ENCODE measurements at places on chromosomes 3 and 15.

- DNase-seq: no peak
These were observed 117.9 kb downstream of the CORO2B start for GRCh38 chr15:68696414-68697363.

DNA sequence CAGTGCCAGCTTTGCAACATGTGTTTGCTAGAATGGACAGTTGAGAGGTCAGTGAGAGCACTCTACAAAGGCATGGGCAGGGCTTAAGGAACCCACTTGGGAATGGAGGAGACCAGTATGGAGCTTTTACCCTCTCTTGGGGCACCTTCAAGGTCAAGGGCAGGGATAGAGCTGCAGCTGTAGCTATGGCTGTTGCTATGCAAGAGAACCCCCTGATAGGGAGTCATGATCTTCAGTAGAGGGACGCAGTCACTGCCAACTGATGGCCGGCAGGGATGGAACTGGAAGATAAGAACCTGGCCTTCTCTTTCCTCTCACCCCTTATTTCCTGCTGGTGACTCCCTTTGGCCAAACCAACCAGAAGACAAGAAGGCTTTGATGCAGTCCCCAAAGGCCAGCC lies 40.3 kb downstream of the THSD4 start:
- no peak for DNase-seq

GRCh38 chr3:15345066-15345607 lies 12.8 kb upstream of the SH3BP5 start:
- DNase-seq: no peak

DNA sequence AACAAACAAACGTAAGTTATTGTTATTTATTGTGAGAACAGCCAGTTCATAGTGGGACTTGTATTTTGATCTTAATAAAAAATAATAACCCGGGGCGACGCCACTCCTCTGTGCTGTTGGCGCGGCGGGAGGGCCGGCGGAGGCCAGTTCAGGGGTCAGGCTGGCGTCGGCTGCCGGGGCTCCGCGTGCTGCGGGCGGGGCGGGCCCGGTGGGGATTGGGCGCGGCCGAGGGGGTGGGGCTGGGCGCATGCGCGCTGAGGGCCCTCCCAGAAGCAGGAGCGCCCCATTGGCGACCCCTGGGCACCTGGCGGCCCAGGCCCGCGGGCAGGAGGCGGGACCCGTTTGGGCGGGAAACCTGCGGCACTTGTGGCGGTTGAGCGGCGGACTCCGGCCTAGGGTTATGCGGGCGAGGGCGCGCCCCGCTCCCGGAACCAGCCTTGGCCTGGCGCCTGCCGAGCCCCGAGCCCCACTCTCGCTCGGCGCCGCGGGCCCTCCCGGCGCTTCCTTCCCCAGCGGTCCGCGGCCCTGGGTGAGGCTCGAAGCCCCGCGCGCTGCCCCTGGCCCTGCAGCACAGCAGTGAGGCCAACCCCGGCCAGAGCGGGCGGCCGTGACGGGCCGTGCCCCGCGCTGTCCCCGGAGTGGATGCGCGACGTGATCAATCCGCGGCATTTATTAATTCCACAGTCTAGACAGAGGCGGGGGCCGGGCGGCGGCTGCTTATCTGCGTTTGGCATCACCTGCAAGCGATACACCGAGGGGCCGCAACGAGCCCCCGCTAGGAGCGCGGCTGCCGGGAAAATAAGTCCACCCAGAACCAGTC lies 6.0 kb downstream of the ISL2 start:
- DNase-seq: no peak

DNA sequence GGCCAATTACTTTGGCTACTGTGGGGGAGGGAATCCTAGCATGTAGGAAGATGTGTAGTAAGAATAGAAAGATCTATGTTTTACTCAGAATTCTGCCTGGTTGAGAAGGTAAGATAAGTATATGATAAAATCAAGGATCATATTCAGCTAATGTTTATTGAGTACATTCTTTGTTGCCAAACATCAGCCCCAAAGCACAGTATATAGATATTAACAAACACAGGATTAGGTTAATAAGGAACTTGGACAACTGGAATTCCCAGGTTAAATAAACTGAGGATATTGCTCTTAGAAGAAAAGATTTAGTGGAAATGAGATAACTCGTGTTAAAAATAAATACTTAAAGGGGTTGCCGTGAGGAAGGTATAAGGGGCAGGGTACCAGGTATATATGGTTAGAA lies 129.6 kb downstream of the FILIP1L start:
- no peak for DNase-seq

DNA sequence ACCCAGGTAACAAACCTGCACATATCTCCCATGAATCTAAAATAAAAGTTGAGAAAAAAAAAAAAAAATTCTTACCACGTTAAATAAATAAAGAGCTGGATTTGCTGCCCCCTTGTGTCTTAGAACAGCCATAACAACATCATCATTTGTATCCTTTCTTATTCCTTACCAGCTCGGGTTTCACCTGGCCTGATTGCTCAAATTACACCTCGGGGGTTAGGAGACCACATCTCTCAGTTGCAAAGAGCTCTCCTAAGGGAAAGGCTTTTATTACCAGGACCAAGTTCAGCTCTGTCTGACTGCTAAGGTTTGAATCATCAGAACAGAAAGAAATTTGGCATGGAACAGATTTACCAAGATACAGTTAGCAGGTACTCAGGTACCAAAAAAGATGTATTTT lies 25.8 kb upstream of the RPL39L start:
- no peak for DNase-seq

DNA sequence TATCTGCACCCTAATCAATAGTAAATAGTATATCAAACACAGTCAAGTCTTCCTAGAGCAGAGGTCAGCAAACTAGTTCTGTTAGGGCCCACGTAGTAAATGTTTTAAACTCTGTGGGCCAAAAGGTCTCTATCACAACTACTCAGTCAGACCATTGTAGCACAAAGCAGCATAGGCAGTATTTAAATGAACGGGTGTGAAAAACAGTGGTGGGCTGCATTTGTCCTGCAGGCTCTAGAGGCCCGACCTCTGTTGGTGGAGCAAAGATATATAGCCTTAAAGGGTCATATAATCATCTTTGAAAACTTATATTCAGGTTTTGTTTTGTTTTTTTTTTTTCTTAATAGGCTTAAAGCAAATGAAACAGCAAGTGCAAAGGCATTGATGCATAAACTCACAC lies 326.4 kb upstream of the TRIM42 start:
- DNase-seq: no peak

DNA sequence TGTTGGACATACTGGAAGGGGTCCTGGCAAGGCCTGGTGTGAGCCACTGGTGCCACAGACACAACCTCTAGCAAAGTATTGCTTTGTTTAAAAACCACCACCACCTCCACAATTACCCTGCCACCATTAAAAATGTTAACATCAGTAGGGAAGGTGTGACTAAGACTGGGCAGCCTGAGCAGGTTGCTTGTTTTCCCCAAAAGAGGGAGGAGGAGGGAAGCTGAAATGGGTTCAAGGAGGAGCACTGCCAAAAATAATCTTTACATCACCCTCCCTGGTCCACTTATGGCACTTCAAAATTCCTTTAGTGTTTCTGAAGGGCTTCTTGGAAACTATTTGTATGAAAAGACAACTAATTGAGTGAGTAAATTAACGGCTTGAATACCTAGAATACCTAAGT lies 99.8 kb upstream of the FGF7 start:
- no peak for DNase-seq

- DNase-seq: no peak
These were observed 16.8 kb upstream of the FBLN2 start for GRCh38 chr3:13532085-13532484.

DNA sequence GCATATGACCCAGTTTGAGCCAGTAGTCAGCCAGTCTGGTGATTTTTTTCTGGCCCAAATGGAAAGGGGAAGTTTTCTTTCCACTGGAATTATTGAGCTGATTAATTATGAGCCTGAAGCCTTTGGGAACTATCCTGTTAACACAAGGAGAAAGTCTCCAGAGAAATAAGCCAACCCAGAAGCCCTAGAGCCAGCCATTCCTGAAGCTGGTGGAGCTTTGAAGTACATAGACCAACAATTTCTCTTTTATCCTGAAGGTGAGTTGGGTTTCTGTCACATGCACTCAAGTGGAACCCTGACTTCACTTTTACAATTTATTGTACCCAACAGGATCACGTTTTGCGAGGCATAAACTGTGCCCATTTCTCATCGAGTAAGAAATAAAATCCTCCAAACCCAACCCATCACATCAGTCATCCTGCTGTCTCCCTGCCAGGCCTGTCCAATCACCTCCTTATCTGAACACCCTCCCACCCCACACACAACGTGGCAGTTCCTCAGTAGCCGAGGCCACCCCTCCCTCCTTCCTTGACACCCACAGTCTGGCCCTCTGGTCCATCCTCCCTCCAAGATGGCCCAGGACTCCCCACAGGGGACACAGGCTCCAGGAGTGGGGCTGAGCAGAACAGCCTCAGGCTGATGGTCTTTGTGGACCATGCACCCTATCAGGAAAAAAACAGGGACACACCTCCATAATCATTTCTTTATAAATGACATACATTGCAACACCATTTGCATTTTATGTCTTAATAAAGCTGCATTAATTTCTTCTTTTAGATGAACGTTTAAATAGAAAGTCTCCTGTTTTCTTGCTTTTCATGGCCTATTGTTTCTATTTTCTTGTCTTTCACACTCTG lies 55.7 kb upstream of the GATA2 start:
- no peak for DNase-seq

DNA sequence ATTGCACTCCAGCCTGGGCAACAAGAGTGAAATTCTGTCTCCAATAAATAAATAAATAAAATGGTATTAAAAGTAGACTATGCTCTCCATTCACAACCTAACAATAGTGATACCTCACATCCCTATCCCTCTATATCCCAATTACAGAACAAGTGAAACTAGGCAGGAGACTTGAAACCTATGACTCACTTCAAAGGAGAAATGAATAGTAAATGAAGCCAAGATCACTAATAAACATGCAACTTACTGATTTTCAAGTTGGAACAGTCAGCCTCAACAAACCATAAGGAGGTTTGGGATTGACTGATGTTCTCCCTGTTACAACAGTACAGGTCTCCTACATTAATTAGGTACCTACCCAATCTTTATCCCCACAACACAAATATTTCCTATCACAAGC lies 103.4 kb downstream of the GSK3B start:
- DNase-seq: no peak

- no peak for DNase-seq
These were observed 781.2 kb downstream of the ROBO1 start for GRCh38 chr3:78986416-78987101.

GRCh38 chr3:15096046-15096445 lies 2.9 kb downstream of the RBSN start:
- no peak for DNase-seq

DNA sequence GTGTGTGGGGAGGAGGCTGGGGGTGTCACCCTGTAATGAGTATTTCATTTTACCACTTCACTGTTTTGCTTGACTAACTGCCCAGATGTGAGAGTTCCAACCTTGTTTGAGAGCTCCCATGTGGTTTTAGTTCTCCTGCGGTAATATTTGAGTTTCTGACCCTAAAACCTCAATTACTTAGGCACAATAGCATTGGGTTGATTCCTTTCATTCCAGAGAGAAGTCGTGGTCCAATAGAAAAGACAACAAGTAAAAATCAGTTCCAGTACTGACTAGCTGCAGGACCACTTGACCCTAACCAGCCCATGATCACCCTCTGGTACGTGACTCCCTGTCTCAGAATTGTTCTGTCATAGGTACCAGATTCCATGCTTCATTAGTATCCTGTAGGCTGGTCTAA lies 630.4 kb downstream of the CADM2 start:
- DNase-seq: no peak

- no peak for DNase-seq
These were observed 32.1 kb upstream of the ST3GAL6 start for GRCh38 chr3:98730886-98731537.

DNA sequence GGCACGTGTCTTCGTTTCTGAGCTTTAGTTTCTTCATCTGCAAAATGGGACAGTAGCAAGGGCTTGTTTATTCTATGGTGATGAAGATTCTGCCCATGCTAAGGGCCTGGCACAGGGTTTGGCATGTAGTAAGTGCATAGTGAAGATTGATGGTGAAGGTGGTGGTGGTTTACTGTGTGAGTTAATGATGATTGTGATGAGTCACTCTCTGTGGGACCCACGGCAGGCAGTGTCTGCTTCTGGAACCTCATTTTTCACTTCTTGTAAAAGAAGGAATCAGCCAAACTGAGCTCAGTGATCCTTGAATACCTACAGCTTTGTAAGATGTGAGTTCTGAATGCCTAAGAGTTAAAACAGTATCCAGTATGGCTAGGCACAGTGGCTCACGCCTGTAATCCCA lies 86.2 kb upstream of the LRTM1 start:
- no peak for DNase-seq

GRCh38 chr15:33941279-33942063 lies 26.8 kb upstream of the CHRM5 start:
- no peak for DNase-seq

- no peak for DNase-seq
These were observed 207.3 kb upstream of the CTNNB1 start for GRCh38 chr3:40992023-40992422.

DNA sequence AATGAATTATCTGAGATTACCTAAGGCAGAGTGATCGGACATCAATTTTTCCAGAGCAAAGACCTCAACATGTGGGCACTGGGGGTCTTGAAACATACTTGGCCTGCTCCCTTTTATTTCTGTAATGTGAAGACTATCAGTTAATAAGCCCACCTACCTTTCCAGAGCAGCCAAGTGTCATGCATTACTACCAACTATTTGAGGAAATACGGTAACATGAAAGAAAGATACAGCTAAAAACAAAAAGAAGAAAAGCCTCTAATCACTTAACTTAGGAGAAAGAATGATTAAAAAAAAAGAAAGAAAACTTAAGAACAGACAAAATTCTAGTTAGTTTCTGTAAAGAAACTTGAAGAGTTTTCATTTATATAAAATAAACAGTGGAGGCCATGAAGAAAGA lies 73.9 kb downstream of the BTLA start:
- no peak for DNase-seq

GRCh38 chr3:29454161-29454611 lies 173.3 kb downstream of the RBMS3 start:
- no peak for DNase-seq

GRCh38 chr3:36942638-36943248 lies 2.1 kb downstream of the TRANK1 start:
- no peak for DNase-seq

GRCh38 chr15:29142129-29142747 lies 127.4 kb downstream of the NSMCE3 start:
- DNase-seq: no peak

GRCh38 chr3:161851941-161852566 lies 355.4 kb downstream of the OTOL1 start:
- DNase-seq: no peak

GRCh38 chr3:56157693-56158362 lies 310.4 kb downstream of the ERC2 start:
- no peak for DNase-seq

GRCh38 chr3:133503409-133503808 lies 70.1 kb upstream of the CDV3 start:
- DNase-seq: no peak

DNA sequence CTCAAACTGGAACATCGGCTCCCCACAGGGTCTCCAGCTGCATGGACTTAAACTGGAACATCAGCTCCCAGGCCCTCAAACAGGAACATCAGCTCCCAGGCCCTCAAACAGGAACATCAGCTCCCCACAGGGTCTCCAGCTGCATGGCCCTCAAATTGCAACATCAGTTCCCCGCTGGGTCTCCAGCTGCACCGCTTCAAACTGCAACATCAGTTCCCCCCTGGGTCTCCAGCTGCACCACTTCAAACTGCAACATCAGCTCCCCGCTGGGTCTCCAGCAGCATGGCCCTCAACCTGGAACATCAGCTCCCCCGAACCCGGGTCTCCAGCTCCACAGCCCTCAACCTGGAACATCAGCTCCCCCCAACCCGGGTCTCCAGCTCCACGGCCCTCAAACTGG lies 82.0 kb downstream of the TFRC start:
- DNase-seq: no peak

GRCh38 chr15:52206446-52206845 lies 15.3 kb upstream of the GNB5 start:
- DNase-seq: no peak
